ENCODE measurements at places on chromosomes 4 and X. TPM values are rescaled to one million over a fixed set of nuclear protein-coding genes. Genes with fewer than 3 reads are reported as not detected.

SYP gene
- total RNA-seq: 0.18 TPM

PRKG2 gene
- 4.6 TPM for total RNA-seq

KLHL13 gene
- 39.1 TPM for total RNA-seq

MGAT4D gene
- not detected for total RNA-seq

XG gene
- 7.9 TPM for total RNA-seq
